ENCODE measurements at places on chromosomes 3 and 15.
A peak's percentile ranks its signal among the peaks of the same experiment; 100 is the strongest.

DNA sequence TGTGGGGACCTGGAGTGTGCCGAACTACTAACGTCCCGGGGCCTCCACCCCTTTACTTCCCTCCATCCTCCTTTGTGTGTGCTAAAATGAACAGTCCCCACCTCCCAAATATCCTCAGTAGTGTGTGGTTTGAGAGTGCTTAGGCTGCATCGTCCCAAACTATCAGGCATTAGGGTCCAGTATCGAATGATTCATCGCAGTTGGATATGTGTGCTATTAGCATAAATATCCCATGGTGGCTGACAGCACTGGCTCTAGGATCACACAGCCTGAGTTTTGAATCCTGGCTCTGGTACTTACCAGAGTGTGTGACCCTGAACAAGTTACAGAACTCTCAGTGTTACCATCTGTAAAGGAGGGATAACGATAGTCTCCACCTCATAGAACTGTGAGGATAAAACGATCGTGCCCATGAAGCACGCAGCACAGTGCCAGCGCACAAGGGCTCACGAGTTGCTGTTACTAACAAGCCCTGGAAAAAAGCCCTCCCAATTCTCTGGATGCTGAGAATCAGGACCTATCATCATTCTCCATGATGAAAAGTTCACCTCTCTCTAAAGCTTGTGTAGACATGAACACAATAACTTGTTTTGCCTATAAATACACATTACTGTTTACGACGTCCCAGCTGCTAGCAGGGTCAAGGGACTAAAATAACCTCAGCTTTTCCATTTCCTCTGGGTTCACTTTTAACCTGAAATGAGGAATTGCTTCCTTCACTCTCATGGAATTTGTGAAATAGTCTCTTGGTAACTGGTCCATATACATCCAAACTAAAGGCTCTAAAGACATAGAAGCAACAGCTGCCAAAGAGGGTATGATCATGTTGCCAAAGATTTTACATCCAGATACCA is 51.0 kb downstream of the VGLL4 start:
- DNase-seq = no peak

DNA sequence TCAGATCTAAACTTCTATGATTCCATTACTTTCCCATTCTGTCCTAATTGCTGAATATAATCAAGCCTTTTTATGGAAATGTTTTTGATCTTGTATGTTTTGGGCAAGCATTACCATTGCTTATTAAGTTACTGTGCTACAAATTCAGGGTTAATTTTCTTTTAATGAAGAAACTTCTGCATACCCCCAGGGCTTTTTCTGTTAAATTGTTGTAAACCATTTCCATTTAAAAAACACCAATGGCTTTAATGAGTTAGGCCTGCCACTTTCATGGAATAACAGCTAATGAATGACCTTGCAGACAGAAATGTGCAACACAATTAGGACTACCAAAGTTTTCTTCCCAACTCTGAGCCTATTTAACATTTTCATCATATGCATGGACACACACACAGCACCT is 150.0 kb downstream of the DIPK2A start:
- DNase-seq = no peak

DNA sequence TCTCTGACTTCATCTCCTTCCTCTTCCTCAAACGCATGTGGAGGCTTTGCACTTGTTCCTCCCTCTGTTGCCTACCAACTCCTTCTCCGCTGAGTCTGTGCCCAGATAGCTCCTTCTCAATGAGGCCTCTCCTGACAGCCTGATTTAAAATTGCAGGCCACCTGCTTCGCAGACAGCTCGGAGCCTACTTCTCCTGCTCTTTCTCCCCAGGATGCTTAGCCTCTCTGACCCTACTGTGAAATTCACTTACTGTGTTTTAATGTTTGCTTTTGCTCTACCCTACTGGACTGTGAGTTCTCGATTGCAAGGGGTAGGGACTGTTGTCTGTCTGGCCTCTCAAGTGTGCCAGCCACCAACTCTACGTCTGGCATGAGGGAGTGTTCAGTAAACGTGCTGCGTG is 83.4 kb downstream of the EEFSEC start:
- DNase-seq = no peak

DNA sequence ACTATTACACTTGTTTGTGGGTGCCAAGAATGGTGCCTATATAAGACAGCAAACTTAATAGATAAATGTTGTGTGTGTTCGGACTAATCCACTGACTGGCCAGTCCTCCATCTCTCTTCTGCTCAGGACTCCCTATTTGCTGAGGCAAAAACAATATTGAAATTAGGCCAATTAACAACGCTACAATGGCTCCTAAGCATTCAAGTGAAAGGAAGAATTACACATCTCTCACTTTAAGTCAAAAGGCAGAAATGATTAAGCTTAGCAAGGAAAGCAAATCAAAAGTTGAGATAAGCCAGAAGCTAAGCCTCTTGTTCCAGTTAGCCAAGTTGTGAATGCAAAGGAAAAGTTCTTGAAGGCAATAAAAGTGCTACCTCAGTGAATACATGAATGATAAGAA is 126.9 kb downstream of the CCNL1 start:
- DNase-seq = no peak

DNA sequence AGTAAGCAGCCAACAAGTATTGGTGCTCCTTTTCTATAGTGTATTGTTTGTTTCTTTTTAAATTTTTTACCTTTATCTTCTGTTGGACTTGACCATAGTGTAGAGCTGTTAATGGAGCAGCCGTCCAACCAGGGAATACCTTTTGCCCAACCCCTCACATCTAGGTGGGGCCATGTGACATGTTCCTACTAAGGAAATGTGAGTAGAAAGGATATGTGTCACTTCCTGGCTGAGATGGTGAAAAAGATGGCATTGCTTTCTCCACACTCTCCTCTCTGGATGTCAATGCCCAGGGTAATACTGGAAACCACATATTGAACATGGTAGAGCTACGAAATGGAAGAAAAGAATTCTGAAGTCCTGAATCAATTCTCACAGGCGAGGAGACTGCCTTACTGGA is 218.8 kb downstream of the TBL1XR1 start:
- DNase-seq = peak; percentile 30

- DNase-seq = no peak
These were observed 130.8 kb downstream of the MINAR1 start for GRCh38 chr15:79562899-79563298.

DNA sequence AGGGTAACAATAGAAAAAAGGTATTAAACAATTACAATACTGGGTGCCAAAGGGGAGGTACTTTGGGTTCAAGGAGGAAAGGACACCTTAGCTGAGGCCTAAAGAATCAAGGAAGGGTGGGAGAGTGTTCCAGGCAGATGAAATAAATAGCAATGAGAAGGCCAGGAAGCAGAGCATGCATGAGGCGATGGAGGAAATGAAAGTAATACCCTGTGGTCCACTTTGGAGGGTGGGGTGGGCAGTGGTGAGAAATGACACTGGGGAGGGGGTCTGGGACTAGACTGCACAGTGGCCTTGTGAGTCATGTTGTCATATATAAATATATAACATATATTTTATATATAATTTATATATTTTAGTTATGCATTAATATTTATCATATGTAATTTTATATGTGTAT is 55.9 kb downstream of the BHLHE40 start:
- no peak for DNase-seq

DNA sequence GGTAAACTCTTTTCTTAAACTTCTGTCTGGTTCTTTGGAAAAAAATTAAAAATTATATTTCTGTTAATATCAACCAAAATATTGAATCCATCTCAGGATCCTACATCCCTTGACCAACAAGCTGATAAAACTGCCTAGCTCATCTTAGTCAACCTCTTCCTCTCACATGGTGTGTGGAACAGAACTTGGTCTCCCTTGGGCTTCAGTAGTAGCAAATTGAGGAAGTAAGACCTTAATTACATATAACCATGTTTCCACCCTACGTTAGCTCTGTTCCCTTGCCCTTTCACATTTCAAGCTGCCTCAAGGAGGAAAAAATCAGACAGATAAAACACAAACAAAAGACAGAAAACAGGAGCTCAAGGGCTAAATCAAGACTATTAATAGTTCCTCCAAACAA is 116.4 kb downstream of the GREM1 start:
- DNase-seq = no peak

- DNase-seq = no peak
These were observed 45.0 kb downstream of the USP13 start for GRCh38 chr3:179697736-179698332.

DNA sequence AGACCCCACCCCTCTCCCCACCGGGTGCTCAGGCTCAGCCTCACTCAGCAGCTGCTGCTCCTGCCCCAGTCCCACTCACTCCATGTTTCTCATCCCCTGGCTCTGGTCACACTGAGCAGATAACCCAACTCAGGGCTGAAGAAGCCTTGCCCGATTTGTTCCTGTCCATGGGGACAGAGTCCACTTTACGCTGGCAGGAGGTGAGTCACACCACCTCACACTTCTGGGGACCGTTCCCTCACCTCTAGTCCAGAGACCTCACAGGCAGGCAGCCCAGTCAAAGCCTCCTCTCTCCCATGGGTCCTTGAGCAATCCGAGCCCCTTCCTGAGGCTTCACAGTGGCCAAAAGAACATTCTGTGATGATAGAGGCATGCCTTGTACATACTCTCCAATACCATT is 1.4 kb downstream of the CIDEC start:
- DNase-seq = no peak

- DNase-seq = peak; percentile 39
These were observed 32.3 kb downstream of the CBLB start for GRCh38 chr3:105836533-105836932.
